NCI-H2081 (cell line): ENCODE measurements at places on chromosomes 11 and 22.

- no peak for DNase-seq
Observed at GRCh38 chr11:2182692-2183474, 11.3 kb upstream of the TH start.

DNA sequence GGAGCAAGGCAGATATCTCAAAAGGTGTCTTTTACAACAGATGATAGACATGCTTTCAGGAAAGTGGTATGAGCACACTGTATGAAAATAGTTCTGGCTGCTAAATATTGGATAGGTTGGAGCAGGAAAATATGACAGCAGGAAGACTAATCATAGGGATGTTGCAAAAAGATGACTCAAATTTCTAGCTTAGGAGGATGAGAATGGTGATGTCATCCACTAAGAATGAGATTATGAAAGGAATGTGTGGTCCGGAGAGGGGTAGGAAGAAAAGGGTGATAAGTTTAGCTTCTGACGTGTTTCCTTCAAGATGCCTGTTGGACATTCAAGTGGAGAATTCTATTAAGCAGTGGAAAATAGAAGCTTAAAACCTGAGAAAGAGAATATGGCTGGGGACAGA lies 46.4 kb downstream of the RCN1 start:
- DNase-seq = no peak

GRCh38 chr11:125264100-125265022 lies 99.8 kb downstream of the PKNOX2 start:
- DNase-seq = no peak

DNA sequence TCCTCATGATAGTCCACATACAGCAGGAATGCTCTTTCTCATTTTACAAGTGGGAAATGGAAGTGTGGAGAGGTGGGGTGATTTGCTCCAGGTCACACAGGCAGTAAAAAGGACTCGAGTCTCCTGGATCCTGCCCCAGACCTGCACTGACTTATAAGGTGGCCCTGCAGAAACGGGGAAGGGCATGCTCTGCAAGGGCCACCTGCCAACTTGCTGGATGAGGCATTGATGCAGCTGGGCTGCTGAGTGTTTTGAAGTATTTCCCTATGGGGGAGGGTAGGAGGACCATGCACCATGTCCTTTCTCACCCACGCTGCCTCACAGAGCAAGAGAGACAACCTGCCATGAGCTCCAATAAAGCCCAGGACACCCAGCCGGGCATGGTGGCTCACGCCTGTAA lies 36.9 kb downstream of the OR6Q1 start:
- DNase-seq = no peak

DNA sequence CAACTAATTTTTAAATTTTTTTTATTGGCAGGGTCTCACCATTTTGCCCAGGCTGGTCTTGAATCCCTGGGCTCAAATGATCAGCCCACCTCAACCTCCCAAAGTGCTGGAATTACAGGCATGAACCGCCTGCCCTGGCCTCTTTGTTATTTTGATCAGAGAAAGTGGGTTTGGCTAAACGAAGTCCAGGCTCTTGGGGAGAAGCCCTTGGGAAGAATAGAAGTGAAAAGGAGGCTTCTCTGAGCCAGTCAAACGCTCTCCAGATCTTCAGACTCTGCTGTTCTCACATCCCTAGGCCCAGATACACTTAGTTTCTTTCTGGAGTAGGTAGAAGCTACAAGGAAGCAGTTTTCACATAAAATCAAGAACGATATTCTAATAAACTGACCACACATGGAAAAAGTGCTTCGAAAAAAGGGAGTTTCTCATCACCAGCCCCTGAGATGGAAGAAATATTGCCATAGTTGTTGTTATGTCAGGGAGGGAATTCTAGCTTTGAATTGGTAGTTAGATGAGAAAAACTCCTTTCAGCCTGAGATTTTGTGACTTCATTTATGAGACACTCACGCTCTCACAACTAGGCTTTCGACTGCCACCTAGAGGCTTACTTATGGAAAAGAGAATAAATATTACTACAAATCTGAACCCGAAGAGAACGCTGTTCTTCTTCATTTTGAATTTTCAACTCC lies 41.7 kb upstream of the AQP11 start:
- peak; percentile 48 for DNase-seq

DNA sequence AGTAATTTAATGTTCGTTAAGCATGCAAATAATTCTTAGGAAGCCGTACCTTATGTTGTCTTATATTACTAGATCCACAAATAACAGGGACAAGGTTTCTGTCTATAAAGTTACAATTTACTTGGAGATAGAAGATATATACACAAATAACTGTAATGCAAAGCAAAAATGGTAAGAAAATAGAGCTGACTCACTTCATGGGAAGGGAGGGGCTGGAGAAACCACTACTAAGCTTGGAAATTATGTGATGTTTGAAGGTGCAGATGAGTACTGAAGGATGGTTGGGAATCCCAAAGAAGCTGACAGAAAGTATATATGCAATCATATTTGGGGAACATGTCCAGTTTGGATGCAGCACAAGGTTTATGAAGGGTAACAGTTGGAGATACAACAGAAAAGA lies 4.0 kb downstream of the NPAT start:
- no peak for DNase-seq

- peak; percentile 50 for DNase-seq
Observed at GRCh38 chr11:128532572-128533091, 54.7 kb downstream of the ETS1 start.

GRCh38 chr11:75325713-75326438 lies 25.6 kb downstream of the ARRB1 start:
- no peak for DNase-seq

GRCh38 chr22:46833228-46833627 lies 70.8 kb downstream of the TBC1D22A start:
- no peak for DNase-seq

GRCh38 chr11:45461514-45461913 lies 175.4 kb upstream of the SYT13 start:
- DNase-seq = no peak

GRCh38 chr11:65316227-65317024 lies 1.8 kb downstream of the CDC42EP2 start:
- no peak for DNase-seq
